ENCODE measurements at places on chromosomes 1 and 21.

DNA sequence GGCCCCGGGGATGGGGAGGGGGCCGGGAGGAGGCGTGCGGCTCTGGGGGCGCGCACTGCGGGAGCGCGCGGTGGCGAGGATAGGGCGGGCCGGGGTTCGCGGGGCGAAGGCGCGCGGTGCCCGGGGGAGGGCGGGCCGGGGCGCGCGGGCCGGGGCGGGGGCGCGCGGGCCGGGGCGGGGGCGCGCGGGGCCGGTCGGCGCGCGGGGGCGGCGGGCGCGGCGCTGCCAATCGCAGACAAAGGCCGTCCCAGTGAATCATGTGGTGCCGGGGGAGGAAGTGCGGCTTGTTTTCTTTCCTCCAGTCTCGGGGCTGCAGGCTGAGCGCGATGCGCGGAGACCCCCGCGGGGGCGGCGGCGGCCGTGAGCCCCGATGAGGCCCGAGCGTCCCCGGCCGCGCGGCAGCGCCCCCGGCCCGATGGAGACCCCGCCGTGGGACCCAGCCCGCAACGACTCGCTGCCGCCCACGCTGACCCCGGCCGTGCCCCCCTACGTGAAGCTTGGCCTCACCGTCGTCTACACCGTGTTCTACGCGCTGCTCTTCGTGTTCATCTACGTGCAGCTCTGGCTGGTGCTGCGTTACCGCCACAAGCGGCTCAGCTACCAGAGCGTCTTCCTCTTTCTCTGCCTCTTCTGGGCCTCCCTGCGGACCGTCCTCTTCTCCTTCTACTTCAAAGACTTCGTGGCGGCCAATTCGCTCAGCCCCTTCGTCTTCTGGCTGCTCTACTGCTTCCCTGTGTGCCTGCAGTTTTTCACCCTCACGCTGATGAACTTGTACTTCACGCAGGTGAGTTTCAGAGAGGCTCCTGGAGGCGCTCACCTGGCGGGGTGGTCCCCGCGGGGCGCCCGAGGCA, at the start of gene GPR137B:
Gene GPR137B, plus strand, starts transcription at position 287 of the 851 bp plus-strand sequence. Its CDS starts 84 bp downstream, at position 371.
- H3K36me3 ChIP-seq = no peaks in the 10 kb centered on the region
- peaks cover 7% of the 10 kb centered on the region for H3K27me3 ChIP-seq
- H3K27ac ChIP-seq = peak within 1 kb of the TSS; percentile 32
- DNase-seq = peak; percentile 24
- peaks cover 15% of the 10 kb centered on the region for H3K4me1 ChIP-seq

DNA sequence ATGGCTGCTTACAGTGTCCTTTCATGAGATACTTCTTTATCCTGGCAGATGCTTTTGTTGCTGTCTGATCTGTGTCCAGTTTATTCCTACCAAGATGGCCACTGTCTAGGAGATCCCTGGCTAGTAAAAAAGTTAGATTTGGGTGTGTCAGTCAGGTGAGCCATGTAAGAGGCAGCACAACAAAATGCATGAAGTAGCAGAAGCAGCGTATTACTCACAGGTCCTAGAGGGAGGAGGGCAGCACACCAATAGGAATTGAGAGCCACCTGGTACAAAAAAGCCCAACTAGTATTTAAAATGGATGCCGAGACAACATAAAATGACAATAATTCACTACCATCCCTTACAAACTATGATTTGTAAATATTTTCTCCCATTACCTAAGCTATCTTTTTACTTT, 22.8 kb upstream of the ZNF697 start:
- DNase-seq = no peak
- H3K4me1 ChIP-seq = no peaks in the 10 kb centered on the region
- no peaks in the 10 kb centered on the region for H3K36me3 ChIP-seq
- peaks cover 2% of the 10 kb centered on the region for H3K27me3 ChIP-seq

- H3K36me3 ChIP-seq = no peaks in the 10 kb centered on the region
- no peaks in the 10 kb centered on the region for H3K27me3 ChIP-seq
- H3K4me1 ChIP-seq = no peaks in the 10 kb centered on the region
- no peak overlapping the region for H3K27ac ChIP-seq
- H3K4me3 ChIP-seq = no peak overlapping the region
- no peak for DNase-seq
Observed at GRCh38 chr1:204081164-204081790, 8.4 kb downstream of the SOX13 start.

DNA sequence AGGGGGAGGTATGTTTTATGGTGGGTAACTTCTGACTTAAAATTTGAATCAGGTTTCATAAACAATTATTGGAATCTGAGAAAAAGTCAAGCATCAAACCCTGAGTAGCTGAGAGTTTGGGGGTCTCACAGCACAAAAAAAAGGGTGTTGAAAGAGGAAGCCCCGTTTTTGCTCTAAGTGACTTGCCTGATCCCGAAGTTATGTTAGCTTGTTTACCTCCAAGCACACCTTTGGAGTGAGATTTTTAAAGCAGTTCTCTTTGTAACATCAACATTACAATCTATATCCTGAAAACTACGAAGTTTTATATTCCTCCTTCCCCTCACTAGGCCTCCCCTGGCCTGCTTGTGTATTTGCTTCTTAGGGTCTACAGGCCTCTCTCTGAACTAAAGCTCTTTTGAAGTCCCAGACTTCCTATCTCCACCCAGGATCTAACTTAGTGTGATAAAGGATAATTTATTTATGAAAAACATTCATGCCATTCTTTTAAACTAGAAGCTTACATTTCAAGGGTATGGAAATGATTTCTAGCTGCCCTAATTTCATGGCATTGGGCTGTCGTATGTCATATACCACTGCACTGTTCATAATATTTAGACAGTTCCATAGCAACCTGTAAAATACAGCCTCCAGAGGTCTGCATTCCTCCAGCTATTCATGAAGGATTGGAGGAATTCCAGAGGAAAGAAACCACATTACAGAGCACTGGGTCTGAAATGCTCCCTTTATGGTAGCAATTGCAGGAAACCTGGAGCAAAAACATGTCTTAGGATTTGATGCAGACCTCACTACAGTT, 36.1 kb upstream of the RGS1 start:
- no peak for DNase-seq
- peaks cover 16% of the 10 kb centered on the region for H3K4me1 ChIP-seq
- H3K27me3 ChIP-seq = no peaks in the 10 kb centered on the region
- peak overlapping the region; percentile 44 for H3K27ac ChIP-seq
- H3K36me3 ChIP-seq = no peaks in the 10 kb centered on the region
- no peak overlapping the region for H3K4me3 ChIP-seq

GRCh38 chr1:91374086-91374485, 30.6 kb downstream of the HFM1 start:
- no peak overlapping the region for H3K27ac ChIP-seq
- H3K4me3 ChIP-seq = no peak overlapping the region
- no peaks in the 10 kb centered on the region for H3K36me3 ChIP-seq

GRCh38 chr1:180415236-180415848, 87.0 kb downstream of the ACBD6 start:
- no peaks in the 10 kb centered on the region for H3K36me3 ChIP-seq
- H3K27me3 ChIP-seq = no peaks in the 10 kb centered on the region
- DNase-seq = no peak
- H3K4me3 ChIP-seq = no peak overlapping the region
- H3K27ac ChIP-seq = no peak overlapping the region

- H3K4me1 ChIP-seq = peaks cover 55% of the 10 kb centered on the region
- no peak for DNase-seq
- H3K27me3 ChIP-seq = no peaks in the 10 kb centered on the region
- peak overlapping the region; percentile 51 for H3K4me3 ChIP-seq
Observed at GRCh38 chr1:111476214-111476613, 2.4 kb downstream of the C1orf162 start.

GRCh38 chr1:178713259-178713658, 11.8 kb upstream of the RALGPS2 start:
- no peaks in the 10 kb centered on the region for H3K4me1 ChIP-seq
- H3K27ac ChIP-seq = no peak overlapping the region
- no peaks in the 10 kb centered on the region for H3K36me3 ChIP-seq
- no peak for DNase-seq
- H3K4me3 ChIP-seq = no peak overlapping the region

DNA sequence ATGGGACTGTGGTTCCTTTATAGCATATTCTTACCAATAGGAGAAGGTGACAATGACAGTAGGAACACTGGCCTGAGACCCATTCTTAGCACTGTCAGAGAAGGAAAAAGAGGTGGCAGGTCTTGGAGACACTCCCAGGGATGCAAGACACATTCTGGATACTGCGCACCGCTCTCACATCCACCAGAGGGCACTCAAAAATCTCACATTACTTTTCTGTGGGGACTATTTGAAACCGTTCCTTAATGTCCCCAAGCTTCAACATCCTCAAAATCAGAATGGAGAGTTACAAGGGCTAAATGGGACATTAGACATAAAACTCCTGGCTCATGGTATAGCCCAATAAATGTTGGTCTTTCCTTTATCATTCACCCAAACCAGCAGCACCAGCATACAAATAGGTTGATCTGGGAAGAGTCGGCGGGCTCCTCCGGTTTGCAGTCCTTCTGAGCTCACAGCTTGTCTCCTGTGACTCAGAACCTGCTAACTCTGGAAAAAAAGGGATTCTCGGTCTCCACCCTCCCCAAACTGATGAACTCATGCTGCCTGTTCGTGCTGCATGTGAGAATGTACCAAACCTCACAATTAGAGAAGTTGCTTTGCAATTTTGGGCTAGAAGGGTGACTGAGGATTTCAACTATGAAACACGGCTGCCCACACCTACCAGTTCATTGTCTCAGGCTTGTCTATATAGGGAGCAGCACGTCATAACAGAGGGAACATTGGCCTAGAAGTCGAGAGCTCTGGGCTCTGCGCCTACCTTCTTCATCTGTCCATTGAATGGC, 40.2 kb downstream of the IL12RB2 start:
- no peaks in the 10 kb centered on the region for H3K27me3 ChIP-seq
- DNase-seq = no peak
- H3K4me1 ChIP-seq = no peaks in the 10 kb centered on the region
- H3K27ac ChIP-seq = no peak overlapping the region
- no peak overlapping the region for H3K4me3 ChIP-seq

- no peak for DNase-seq
- H3K27ac ChIP-seq = no peak overlapping the region
- H3K36me3 ChIP-seq = no peaks in the 10 kb centered on the region
- H3K4me1 ChIP-seq = no peaks in the 10 kb centered on the region
- H3K4me3 ChIP-seq = no peak overlapping the region
Observed at GRCh38 chr1:239457491-239458143, 71.2 kb downstream of the CHRM3 start.

DNA sequence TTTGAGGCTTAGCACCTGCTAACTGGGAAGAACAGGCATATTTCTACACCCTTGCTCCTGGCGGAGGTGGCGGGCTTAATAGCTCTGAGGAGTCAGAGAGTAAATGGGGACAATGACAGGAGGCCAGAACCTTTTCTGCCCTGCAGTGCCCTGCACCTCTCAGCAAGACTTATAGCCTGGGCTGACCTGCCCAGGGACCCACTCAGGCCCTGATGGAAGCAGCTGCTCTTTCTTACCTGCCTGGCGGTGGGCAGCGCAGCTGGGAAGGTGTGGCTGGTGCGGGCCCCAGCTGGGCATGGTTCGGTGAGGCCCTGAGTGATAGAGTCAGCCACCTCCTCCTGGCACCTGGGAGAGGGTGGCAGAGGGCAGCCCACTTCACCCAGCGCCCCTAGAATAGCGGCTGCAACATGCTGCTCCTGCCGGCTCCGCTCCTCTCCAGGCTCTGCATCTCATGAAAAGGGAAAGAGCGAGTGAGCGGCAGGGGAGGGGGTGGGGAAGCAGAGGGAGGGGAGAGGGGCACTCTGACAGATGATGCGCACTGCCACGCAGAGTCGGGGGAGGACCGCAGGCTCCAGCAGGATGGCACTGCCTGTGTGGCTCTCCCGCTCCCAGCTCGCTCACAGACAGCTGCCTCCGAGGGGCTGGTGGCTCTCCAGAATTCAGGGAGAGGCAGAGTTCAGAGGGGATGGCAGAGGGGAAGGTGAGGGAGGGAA, at the start of gene RGS8:
Gene RGS8, minus strand, starts transcription at position 472 of the 713 bp plus-strand sequence. CDS start 14,938 bp downstream, outside the sequence.
- no peaks in the 10 kb centered on the region for H3K27me3 ChIP-seq
- no peak within 1 kb of the TSS for H3K27ac ChIP-seq
- H3K4me1 ChIP-seq = no peaks in the 10 kb centered on the region
- no peaks in the 10 kb centered on the region for H3K36me3 ChIP-seq

DNA sequence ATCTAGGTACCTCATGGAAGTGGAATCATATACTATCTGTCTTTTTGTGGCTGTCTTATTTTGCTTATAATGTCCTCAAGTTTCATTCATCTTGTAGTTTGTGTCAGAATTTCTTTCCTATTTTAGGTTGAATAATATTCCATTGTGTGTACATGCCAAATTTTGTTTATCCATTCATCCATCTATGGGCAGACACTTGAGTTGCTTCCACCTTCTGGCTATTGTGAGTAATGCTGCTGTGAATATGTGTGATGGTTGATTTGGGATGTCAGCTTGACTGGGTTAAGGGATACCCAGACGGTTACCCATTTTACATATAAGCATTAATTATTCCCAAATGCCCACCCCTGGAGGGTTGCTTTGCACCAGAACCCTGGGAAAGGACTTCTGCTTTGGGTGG, 477.5 kb downstream of the PTPRU start:
- H3K36me3 ChIP-seq = no peaks in the 10 kb centered on the region
- H3K27ac ChIP-seq = no peak overlapping the region
- DNase-seq = no peak
- no peak overlapping the region for H3K4me3 ChIP-seq

DNA sequence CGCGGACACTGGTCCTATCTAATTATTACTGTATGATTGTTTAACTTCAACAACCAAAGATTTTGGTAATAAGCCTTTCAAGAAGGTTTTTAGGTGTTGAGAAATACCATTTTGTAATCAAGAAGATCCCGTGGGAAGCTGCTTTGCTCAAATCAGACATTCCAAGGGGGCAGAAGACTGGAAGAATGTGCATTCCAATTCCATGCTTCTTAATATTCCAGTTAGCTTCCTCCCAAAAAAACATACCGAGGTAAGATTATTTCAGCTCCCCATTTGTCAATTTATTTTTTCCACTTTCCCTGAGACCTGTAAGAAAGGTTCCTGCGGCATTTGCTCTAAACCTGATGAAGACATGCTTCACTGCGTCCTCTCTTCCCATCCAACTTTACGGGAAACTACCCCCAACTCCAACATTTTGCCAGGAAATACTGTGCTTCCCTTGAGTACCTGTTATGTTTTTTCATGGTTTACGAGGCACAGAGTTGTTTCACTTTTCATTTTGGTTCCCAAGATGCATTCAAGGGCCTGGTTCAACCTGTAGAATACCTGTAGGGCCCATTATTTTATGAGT, 4.1 kb downstream of the CNN3 start:
- peaks cover 12% of the 10 kb centered on the region for H3K4me1 ChIP-seq
- no peaks in the 10 kb centered on the region for H3K36me3 ChIP-seq
- no peak overlapping the region for H3K4me3 ChIP-seq

- H3K27ac ChIP-seq = no peak overlapping the region
- no peak for DNase-seq
- H3K4me1 ChIP-seq = no peaks in the 10 kb centered on the region
- H3K4me3 ChIP-seq = no peak overlapping the region
Observed at GRCh38 chr1:228151180-228151925, 1.6 kb downstream of the GJC2 start.

Data from effector memory CD4-positive, alpha-beta T cell (primary cell).